ENCODE measurements at places on chromosomes 2 and 18. TPM values are rescaled to one million over a fixed set of nuclear protein-coding genes. Genes with fewer than 3 reads are reported as not detected.

- H3K27me3 ChIP-seq, result no peaks in the 10 kb centered on the region
- no peak overlapping the region for H3K4me3 ChIP-seq
- no peaks in the 10 kb centered on the region for H3K4me1 ChIP-seq
- DNase-seq, result no peak
Measured at GRCh38 chr18:9849407-9850283, 36.1 kb upstream of the TXNDC2 start.

GRCh38 chr2:98944775-98945174 lies 8.8 kb upstream of the CRACDL start:
- H3K27me3 ChIP-seq, result no peaks in the 10 kb centered on the region
- DNase-seq, result peak; percentile 85
- H3K4me1 ChIP-seq, result no peaks in the 10 kb centered on the region
- no peak overlapping the region for H3K27ac ChIP-seq
- no peaks in the 10 kb centered on the region for H3K36me3 ChIP-seq

DNA sequence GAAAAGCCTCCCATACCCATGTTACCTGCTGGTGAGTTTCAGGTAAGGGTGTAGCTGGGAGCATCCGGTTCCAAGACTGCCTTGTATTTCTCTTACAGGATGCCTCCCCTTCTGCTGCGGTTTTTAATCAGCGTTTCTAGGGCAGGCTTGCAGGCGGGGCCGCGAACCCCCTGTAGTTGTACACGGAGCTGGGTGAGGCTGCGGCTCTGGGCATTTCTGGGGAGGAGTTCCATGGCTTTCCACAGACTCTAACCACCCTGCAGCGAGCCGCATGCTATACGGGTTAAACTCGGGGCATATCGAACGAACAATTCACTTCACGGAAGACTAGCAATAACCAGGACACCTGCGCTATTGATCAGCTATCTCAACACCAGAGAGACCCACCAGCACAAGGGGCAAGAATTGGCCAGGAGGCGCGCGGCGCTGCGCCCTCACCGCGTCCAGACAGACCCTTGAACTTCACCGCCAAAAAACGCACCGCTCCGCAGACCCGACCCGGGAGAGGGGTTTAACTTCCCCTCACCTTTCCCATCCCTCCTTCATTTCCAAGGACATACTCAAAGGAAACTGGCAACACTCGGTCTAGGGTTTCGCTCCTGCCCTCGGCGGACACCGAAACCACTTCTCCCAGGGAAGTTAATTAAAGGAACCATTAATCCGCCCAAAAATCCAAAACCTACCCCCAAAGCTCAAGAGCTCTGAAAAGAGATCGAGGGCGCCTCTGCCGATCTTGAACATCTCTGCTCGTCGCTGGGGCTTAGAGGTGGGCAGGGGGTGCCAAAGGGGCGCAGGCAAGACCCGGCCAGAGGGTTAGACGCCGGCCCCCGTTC lies 909 bp downstream of the TGFA start:
- peaks cover 21% of the 10 kb centered on the region for H3K27me3 ChIP-seq
- peak overlapping the region; percentile 55 for H3K4me3 ChIP-seq
- H3K36me3 ChIP-seq, result no peaks in the 10 kb centered on the region
- no peak overlapping the region for H3K27ac ChIP-seq
- H3K4me1 ChIP-seq, result no peaks in the 10 kb centered on the region

DNA sequence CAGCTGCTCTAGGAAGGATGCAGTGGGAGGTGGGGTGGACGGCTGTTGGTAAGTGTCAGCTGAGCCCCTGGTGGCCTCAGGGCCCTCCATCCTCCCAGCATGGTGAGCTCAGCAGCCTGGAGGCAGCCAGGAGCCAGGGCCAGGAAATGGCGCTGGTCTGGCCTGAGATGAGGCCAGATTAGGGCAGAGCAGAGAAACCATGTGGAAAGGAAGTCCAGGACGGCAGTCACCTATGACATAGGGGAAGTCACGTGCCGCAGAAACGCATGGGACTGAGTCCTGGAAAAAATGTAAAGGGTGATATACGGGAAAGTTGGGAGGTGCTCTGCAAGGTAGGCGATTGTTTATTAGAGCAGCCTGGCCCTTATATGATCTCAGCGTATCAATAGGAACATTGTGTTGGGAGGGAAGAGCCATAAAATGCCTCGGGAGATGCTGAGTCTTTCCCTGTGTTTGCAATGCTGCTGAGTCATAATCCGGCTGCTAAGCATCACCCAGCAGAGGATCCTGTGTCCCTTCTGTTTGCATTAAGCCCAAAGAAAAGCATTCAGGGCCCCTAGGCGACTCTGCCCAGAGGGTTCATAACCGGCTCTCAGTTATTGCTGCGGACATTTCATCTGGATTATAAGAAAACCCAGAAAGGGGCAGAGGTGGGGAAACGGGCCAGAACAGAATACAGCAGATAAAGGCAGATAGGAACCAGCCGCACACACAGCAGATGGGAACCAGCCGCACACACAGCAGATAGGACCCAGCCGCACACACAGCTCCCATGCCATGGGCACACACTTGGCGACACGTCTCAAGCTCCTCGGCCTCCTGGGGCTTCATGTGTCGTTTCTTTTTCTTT lies 30.3 kb upstream of the B3GNT7 start:
- H3K4me1 ChIP-seq, result no peaks in the 10 kb centered on the region
- peaks cover 4% of the 10 kb centered on the region for H3K36me3 ChIP-seq
- DNase-seq, result peak; percentile 63
- H3K27ac ChIP-seq, result no peak overlapping the region
- no peaks in the 10 kb centered on the region for H3K27me3 ChIP-seq
- no peak overlapping the region for H3K4me3 ChIP-seq

- H3K36me3 ChIP-seq, result no peaks in the 10 kb centered on the region
- no peak overlapping the region for H3K27ac ChIP-seq
- no peak overlapping the region for H3K4me3 ChIP-seq
- no peaks in the 10 kb centered on the region for H3K4me1 ChIP-seq
- DNase-seq, result no peak
Measured at GRCh38 chr18:78492064-78492812, 487.4 kb upstream of the SALL3 start.

SCTR gene
- total RNA-seq, result not detected

GRCh38 chr2:235390108-235390815 lies 103.6 kb upstream of the AGAP1 start:
- H3K36me3 ChIP-seq, result no peaks in the 10 kb centered on the region
- no peak overlapping the region for H3K27ac ChIP-seq
- H3K4me3 ChIP-seq, result no peak overlapping the region
- no peaks in the 10 kb centered on the region for H3K4me1 ChIP-seq

DNA sequence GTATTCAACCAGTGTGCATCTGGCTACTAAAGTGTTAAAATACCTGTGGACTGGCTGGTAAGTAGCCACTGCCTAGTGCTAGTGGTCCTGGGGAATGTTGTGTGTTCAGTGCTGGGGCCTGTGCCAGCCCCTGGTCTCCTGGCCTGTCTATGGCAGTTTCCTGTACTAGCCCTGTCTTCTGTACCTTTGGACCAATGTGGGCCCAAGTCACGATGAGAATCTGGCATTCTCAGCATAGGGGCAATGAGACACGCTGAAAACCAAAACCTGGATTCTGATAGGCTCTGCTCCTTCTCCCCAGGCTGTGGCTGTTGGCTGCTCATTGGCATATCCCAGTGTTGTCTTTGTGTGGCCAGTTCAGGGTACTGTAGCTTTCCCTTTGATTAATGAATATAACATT lies 170.4 kb downstream of the PTPRM start:
- no peaks in the 10 kb centered on the region for H3K27me3 ChIP-seq
- H3K36me3 ChIP-seq, result no peaks in the 10 kb centered on the region
- H3K4me1 ChIP-seq, result no peaks in the 10 kb centered on the region
- peak; percentile 36 for DNase-seq
- no peak overlapping the region for H3K4me3 ChIP-seq

- H3K27ac ChIP-seq, result no peak overlapping the region
- peak; percentile 82 for DNase-seq
- H3K27me3 ChIP-seq, result no peaks in the 10 kb centered on the region
- H3K36me3 ChIP-seq, result no peaks in the 10 kb centered on the region
- no peaks in the 10 kb centered on the region for H3K4me1 ChIP-seq
Measured at GRCh38 chr18:58611395-58612131, 17.3 kb downstream of the ALPK2 start.

DNA sequence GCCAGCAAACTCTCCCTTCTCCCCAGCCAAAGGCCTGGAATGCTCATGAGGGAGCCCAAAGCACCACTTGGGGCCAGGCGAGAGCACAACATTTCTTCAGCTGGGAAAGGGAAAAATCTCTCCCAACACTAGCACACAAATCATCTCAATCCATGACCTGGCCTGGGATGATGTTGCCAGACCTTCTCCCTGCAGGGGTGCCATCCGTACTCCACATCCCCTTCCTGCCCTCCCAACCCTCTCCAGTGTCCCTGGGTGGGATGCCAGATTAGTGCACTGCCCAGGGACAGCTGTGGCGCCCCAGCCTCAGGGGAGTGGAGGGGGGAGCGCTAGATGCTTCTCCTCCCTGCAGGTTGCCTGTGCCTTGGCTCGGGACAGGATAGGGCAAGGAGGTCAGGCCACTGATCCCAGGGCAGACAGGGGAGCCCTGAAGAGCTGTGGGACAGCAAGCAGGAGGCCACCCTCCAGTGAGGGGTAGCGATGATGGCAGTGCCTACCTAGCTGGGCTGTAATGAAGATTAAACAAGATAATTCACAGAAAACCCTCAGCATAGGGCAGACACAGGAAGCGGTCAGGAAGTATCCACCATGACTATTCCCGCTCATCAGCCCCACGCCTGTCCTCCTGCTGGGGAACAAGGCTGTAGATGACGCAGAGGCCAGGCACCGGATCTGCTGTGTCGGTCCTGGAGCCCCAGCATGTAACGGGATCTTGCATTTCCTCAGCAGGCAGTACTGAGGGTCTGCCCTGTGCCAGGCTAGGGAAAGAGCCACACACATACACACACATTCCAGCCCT lies 31.1 kb downstream of the SERTAD2 start:
- no peak overlapping the region for H3K27ac ChIP-seq
- no peaks in the 10 kb centered on the region for H3K36me3 ChIP-seq
- H3K4me3 ChIP-seq, result no peak overlapping the region
- no peaks in the 10 kb centered on the region for H3K4me1 ChIP-seq
- no peaks in the 10 kb centered on the region for H3K27me3 ChIP-seq

TSPYL6 gene
- not detected for total RNA-seq

DNA sequence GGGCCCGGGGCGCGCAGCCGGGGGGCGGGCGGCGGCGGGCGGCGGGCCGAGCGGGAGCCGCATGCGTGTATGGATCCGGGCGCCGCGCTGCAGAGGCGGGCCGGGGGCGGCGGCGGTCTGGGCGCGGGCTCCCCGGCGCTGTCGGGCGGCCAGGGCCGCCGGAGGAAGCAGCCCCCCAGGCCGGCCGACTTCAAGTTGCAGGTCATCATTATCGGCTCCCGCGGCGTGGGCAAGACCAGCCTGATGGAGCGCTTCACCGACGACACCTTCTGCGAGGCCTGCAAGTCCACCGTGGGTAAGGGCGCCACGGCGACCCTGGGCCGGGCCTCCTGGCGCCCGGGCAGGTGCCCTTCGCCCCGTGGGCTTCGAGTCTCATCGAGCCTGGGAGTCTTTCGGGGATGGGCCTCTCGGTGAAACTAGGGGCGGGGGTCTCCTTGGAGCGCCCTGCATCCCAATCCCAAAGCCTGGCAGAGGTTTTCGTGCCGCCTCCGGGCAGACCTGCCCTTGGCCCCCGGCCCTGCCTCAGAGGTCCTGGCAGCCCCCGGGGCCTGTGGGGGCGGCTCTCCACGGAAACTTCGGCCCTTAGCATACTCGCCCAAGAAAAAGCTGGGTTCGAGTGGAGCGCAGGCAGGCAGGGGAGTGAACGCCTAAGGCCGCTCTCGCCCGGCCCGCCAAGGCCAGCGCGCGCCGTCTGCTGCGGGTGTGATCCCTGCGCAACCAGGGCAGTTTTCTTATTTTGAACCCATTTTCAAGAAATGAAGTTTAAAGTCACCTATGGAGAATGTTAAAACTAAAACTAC lies 622 bp downstream of the RAB12 start:
- peaks cover 2% of the 10 kb centered on the region for H3K36me3 ChIP-seq
- peak overlapping the region; percentile 88 for H3K4me3 ChIP-seq
- H3K27me3 ChIP-seq, result no peaks in the 10 kb centered on the region
- peak overlapping the region; percentile 81 for H3K27ac ChIP-seq

- peak; percentile 30 for DNase-seq
- no peaks in the 10 kb centered on the region for H3K27me3 ChIP-seq
- H3K27ac ChIP-seq, result no peak overlapping the region
- no peaks in the 10 kb centered on the region for H3K36me3 ChIP-seq
- peaks cover 6% of the 10 kb centered on the region for H3K4me1 ChIP-seq
Measured at GRCh38 chr18:35369126-35369525, 8.0 kb downstream of the ZNF396 start.

DNA sequence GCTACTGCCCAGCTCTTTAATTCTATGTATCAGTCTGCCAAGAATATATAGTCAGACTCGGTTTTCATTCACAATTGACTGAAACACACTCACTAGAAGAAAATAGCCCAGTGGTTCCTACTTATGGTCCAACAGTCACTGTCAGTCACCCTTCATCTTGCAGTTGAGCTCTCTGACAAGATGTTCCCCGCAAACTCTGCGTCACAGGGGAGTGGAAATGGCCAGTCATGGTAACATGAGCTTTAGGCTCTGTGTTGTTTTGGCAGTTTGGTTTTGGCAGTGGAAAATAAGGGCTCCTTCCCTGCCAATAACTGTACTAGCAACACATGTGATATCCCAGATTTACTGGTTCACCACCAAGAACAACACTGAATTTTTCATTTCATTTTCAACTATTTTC lies 122.5 kb downstream of the PRPF40A start:
- no peaks in the 10 kb centered on the region for H3K36me3 ChIP-seq
- H3K4me1 ChIP-seq, result no peaks in the 10 kb centered on the region
- H3K27ac ChIP-seq, result no peak overlapping the region
- no peaks in the 10 kb centered on the region for H3K27me3 ChIP-seq

REG1A gene
- not detected for total RNA-seq

DNA sequence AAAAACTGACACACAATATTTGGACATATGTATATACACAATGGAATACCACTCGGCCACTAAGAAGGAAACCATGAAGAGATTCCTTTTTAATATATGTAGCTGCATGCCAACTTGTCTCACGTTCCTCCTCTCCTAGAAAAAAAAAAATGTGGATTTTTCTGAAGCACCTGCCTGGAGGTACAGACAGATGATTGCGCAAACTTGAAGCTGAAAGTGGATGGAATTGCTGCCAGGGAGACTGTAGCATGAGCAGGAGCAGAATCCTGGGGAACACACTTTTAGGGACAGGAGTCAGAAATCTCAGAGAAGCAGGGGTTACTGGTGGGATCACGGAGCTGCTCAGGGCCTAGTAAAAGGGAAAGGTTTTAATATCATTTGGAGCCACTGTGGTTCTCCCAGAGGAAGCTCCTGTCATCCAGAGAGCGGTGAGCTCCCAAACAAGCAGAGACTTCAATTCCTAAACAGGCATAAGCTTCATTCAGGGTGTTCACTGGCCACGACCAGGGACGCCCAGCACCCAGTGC lies 640 bp upstream of the SPR start:
- no peak overlapping the region for H3K27ac ChIP-seq
- H3K36me3 ChIP-seq, result no peaks in the 10 kb centered on the region
- DNase-seq, result no peak

- no peak overlapping the region for H3K4me3 ChIP-seq
- no peaks in the 10 kb centered on the region for H3K27me3 ChIP-seq
- no peak overlapping the region for H3K27ac ChIP-seq
- H3K36me3 ChIP-seq, result no peaks in the 10 kb centered on the region
- no peak for DNase-seq
- peaks cover 4% of the 10 kb centered on the region for H3K4me1 ChIP-seq
Measured at GRCh38 chr2:112795774-112796173, 11.5 kb upstream of the IL1A start.

- H3K36me3 ChIP-seq, result no peaks in the 10 kb centered on the region
- H3K4me3 ChIP-seq, result no peak overlapping the region
- no peak overlapping the region for H3K27ac ChIP-seq
- H3K4me1 ChIP-seq, result no peaks in the 10 kb centered on the region
- DNase-seq, result peak; percentile 43
Measured at GRCh38 chr2:64482765-64483504, 29.0 kb downstream of the LGALSL start.

All from fibroblast of lung (primary cell).